Stimulated activated CD8-positive, alpha-beta memory T cell treated with anti-CD3 and anti-CD28 coated beads, Interleukin-12 subunit alpha, Interleukin-12 subunit beta, amount 100 ng/mL, for 4 hours (primary cell): ENCODE measurements at places on chromosomes 2 and 18.

DNA sequence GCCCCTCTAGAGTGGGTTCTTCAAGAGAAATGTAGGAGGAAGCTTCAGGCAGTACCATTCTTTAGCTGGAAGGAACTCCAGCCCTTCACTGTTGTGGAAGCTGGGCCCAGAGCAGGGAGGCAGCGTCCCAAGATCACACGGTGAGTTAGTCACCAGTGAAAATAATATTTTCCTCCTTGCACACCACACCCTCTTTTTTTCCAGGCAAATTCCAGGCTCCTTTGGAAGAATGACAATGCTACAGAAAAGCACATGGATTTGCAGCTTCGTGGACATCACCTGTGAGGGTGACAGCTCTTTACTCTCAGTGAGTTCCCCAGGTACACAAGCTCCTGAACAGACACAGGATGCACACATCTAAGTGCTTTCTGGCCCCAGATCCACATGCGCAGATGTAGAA, 157.1 kb downstream of the COL6A3 start:
- DNase-seq = no peak

- DNase-seq = no peak
Measured at GRCh38 chr2:236289766-236290462, 25.7 kb upstream of the ASB18 start.

DNA sequence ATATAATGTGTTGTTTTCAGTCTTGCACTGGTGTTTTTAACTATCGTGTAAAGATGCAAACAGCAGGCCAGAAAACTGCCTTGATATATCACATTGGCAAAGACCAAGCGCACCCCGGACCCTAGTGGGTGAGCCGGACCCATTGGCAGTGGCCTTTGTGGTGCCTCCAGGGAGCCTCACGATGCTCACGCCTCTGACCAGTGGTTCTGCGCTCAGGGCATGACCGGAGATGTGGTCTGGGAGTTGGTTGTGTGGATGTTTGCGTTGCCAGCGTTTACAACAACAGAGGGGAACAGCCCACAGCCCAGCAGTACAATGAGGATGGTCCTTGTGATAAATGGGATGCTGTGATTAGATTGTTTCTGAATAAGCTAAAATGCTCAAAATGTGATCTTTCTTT, 32.6 kb downstream of the NFATC1 start:
- DNase-seq = no peak

- DNase-seq = no peak
Measured at GRCh38 chr2:40716879-40717278, 265.0 kb upstream of the SLC8A1 start.

- DNase-seq = no peak
Measured at GRCh38 chr2:112679484-112679883, 33.7 kb downstream of the SLC20A1 start.

GRCh38 chr2:61854564-61855317, 881 bp upstream of the FAM161A start:
- DNase-seq = peak; percentile 70

DNA sequence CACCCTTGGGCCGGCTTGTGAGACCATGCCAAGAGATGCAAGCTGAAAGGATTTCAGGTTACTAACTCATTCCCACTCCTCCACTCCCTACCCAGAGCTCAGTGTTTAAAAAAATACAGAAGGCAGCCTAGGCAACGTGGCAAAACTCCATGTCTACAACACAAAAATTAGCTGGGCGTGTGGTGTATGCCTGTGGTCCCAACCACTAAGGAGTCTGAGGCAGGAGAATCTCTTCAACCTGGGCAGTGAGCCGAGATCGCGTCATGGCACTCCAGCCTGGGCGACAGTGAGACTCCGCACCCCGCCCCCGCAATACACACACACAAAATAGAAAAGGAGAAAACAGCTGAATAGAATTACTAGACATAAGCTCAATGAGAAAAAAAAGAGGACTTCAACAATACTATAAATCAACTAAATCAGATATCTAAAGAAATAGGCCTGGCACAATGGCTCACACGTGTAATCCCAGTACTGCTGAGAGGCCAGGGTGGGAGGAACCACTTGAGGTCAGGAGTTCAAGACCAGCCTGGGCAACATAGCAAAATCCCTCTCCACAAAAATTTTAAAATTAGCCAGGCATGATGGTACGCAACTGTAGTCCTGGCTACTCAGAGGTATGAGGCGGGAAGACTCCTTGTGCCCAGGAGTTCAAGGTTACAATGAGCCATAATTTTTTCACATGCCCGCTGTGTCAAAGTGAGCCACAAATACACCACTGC, 10.1 kb downstream of the IWS1 start:
- DNase-seq = no peak

GRCh38 chr2:128783896-128784295, 465.2 kb upstream of the HS6ST1 start:
- no peak for DNase-seq

DNA sequence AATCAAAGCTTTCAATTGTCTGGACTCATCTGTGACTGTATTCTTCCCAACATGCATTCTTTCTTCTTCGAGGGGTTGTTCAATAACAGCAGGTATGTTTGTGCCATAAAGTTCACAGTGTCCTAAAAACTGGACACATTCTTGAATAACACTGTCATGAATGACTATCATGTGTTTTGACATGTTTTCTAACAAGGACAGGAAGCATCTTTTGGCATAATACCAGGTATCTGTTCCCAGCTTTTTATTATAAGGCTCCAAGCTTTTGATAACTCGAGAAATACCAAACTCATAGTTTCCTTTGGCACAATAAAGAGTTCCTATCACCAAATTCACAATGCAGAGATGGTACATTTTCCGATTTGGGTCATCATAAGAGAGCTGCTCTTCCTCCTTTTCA, 224.2 kb downstream of the AGPS start:
- DNase-seq = no peak

- DNase-seq = no peak
Measured at GRCh38 chr2:145114726-145115125, 594.8 kb upstream of the ZEB2 start.

GRCh38 chr2:128377071-128377910, 58.6 kb upstream of the HS6ST1 start:
- no peak for DNase-seq
